Mesothelial cell of epicardium (in vitro differentiated cells): ENCODE measurements at places on chromosomes 4 and X.

GRCh38 chr4:141246243-141246642, 25.5 kb downstream of the ZNF330 start:
- DNase-seq: no peak

- no peak for DNase-seq
Observed at GRCh38 chr4:176193938-176194337, 1.4 kb downstream of the SPATA4 start.

- no peak for DNase-seq
Observed at GRCh38 chr4:15936495-15936894, 2.0 kb downstream of the FGFBP1 start.

DNA sequence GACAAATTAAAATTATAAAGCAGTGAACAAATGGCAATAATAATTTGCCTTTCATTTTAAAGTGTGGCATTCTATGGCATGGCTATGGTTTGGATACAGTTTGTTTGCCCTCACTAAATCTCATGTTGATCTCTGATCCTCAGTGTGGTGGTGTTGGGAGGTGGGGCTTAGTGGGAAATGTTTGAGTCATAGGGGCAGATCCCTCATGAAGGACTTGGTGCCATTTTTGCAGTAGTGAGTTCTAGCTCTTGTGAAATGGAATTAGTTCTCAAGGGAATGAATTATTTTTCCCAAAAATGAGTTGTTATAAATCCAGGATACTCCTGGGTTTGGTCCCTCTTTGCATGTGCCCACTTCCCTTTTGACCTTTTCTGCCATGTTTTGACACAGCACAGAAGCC, 181.4 kb downstream of the AMELX start:
- no peak for DNase-seq

DNA sequence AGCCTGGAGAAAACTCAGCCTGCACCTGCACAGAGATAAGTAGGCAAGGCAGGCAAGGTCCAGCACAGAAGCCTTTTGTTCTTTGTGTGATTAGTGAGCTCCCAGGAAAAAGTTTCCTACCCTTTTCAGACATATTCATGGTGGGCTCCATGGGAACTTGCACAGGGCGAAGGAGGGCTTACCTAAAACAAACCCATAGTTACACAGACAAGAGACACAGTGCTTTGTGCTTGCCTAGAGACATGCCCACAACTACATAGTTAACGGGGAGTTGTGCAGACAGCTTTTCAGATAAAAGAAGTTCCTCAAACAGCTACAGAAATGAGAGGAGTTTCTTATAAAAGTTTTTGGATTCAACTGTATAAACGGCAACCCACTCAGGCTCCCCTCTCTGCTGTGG, 180.5 kb downstream of the GLUD2 start:
- DNase-seq: no peak

DNA sequence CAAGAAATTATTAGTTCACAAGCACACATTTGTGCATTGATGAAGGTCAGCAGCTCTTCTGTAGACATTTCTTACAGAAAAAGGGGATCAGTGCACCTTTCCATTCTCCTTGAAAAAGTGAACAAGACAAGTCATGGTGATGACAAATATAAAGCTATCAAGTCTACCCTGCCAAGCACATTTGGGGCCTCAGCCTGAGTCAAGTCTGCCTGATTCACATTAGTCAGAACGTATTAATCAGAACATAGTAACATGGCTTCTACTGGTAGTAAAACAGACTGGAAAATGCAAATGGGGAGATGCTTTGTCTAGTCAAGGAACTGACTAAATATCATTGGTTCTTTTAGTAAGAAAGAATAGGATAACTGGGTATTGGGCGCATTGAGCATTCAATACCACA, 2305.1 kb downstream of the PCDH7 start:
- DNase-seq: no peak

DNA sequence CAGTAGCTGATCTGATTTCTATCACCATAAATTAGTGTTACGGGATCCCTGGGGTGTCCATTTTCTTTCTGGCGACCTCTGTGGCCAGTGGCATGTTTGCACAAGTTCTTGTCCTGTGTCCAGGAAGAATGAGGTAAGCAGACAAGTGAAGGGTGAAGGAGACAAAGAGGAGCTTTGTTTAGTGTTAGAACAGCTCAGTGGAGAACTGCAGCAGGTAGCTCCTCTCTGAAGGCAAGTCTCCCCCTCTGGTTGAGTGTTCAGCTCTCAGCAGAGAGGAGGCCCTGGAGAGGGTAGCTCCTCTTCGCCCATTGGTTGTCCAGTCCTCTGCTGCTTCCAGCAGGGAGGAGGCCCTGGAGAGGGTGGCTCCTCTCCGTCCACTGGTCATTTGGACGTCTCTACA, 47.2 kb downstream of the DMP1 start:
- DNase-seq: no peak

DNA sequence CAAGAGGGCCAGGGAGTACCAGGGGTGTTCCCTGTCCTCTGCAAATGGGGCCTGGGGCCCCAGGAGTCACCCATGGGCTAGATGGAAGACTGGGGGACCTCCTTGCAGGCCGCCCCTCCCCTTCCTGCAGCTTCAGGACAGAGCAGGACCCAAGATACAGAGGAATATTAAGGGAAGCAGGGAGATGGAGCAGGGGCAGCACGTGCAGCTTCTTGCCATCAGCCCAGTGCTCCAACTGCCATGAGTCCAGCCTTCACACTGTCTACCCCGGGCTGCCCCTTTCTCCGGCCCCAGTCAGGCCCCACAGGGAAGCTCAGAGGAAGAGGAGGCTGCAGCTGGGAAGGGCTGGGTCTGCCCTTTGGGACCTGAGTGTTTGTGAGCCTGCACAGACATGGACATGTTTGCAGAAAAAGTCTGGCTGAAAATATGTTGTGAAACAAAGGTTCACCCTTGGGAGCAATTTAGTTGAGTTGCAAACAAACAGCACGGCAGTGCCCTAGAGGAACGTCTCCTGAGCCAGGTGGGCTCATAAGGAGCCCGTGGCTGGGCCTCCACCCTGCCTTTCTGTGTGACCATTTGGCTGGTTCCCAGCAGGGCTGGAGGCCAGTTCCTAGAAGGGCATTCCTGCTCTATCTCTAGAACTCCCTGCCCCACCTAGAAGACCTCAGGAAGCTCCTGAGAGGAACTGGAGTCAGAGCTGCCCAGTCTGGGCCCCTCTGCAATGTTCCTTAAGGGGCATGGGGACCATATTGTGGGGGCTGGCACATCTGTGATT, 8.9 kb downstream of the FATE1 start:
- DNase-seq: no peak

GRCh38 chr4:38943343-38943742, 75.7 kb downstream of the FAM114A1 start:
- no peak for DNase-seq

DNA sequence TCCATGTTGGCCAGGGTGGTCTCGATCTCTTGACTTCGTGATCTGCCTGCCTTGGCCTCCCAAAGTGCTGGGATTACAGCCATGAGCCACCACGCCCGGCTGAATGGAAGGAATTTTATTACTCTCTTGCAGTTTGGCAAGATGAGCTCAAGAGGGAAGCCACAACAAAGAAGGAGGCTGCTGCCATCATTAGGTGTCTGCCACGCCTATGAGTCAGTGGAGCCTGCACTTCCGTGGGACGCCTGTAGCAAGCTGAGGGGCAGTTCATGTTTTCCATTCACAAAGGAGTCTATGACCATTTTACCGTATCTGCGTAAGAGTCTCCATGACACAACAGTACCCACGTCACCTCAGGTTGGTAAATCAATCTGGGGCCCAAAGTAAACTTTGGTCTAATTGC, 51.2 kb upstream of the CHRNA9 start:
- no peak for DNase-seq

- DNase-seq: no peak
Observed at GRCh38 chrX:83934220-83934619, 73.3 kb downstream of the CYLC1 start.

DNA sequence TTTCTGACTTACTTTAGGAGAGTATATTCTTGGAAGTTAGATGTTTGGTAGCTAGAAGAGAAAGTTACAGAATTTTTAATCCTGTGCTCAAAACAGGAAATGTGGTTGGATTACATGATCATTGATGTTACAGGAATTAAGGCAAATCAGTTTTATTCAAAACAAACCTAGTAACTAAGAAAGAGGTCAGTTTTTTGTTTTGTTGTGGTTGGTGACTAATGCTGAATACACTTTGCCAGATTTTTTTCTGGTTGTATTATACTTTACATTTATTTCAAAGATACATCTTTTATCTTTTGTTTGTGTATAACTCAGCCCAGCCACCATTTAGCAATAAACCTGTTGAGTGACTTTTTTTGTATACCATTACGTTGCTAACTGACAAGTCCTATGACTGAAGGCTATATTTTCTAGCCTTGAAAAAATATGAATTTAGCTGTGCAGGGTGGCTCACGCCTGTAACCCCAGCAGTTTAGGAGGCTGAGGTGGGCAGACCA, 116.7 kb downstream of the KLHL8 start:
- DNase-seq: no peak

DNA sequence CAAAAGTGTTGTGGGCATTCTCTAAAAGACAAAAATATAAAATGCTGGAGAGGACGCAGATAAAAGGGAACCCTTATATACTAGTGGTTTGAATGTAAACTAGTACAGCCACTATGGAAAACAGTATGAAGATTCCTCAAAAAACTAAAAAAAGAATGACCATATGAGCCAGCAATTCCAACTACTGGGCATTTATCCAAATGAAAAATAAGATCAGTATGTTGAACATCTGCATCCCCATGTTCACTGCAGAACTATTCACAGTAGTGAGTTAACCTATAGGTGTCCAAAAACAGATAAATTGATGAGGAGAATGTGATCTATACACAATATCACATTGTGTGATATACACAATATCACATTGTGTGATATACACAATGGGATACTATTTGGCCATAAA, 1615.3 kb downstream of the PCDH18 start:
- DNase-seq: no peak

DNA sequence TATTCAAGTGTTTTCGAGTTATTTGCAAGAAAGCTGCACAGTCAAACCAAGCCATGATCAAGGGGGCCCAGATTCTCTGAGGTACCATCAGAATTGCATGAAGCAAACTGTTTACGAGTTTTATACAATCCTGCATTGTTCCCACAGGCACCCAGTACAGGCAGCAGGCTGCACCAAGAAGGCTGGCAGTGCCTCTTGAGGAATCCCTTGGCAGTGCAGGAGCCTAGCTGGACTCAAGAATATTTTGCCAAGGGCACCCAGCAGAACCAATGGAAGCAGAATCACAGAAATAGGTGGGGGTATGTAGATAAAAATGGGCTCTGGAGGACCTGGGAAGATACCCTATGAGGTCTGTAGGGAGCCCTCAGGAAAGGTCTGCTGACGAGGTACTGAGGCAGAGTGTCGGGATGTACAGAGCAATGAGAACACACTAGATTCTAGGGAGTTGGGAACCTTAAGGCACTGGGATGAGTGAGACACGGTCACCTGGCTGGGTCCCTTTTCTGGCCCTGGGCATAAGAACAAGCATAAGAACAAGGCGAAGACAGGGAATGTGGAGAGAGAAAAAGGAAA, 2.5 kb upstream of the PLP1 start:
- DNase-seq: no peak

GRCh38 chrX:109472939-109473735, 8.7 kb downstream of the GUCY2F start:
- no peak for DNase-seq

GRCh38 chr4:34921391-34921790, 1322.9 kb downstream of the ARAP2 start:
- no peak for DNase-seq

- DNase-seq: no peak
Observed at GRCh38 chr4:79759793-79760192, 313.2 kb downstream of the ANTXR2 start.

- DNase-seq: no peak
Observed at GRCh38 chr4:10311939-10312338, 145.3 kb downstream of the ZNF518B start.

GRCh38 chr4:24001486-24002329, 111.9 kb upstream of the PPARGC1A start:
- no peak for DNase-seq

- no peak for DNase-seq
Observed at GRCh38 chr4:169305651-169306050, 34.9 kb upstream of the SH3RF1 start.

- DNase-seq: no peak
Observed at GRCh38 chr4:87423317-87424098, 1.1 kb downstream of the NUDT9 start.

DNA sequence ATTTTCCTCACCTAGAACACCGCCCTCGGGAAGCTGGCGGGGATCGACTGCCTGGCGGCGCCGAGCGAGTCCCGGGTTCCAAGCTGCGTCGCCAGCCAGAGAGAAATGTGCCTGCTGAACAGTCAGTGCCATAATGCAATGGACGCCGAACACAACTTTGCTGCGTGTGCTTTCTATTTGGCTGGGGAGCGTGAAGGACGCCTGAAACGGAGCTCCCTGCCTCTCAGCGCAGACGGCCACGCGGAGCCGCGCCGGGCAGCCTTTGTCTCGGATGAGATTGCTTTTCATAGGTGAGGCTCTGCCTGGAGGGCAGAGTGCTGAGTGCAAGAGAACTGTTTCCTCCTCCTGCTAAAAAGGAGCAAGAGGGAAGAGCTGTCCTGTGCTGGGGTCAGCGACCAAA, 107.7 kb upstream of the BCOR start:
- no peak for DNase-seq

- no peak for DNase-seq
Observed at GRCh38 chr4:168735735-168736134, 238.9 kb downstream of the PALLD start.

GRCh38 chr4:148154769-148155168, 287.4 kb downstream of the NR3C2 start:
- no peak for DNase-seq

DNA sequence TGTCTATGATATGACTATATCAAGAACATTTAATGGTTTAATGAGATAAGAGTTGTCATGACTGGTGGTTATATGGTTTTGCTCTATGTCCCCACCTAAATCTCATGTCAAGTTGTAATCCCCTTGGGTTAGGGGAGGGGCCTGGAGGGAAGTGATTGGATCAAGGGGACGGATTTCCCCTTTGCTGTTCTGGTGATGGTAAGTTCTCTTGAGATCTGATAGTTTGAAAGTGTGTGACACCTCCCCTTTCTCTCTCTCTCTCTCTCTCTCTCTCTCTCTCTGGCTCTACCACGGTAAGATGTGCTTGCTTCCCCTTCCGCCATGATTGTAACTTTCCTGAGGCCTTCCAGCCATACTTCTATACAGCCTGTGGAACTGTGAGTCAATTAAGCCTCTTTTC, 803.4 kb downstream of the TRIML1 start:
- no peak for DNase-seq

GRCh38 chr4:42420140-42420539, 22.9 kb downstream of the SHISA3 start:
- no peak for DNase-seq

GRCh38 chrX:11363069-11363594, 69.9 kb downstream of the AMELX start:
- no peak for DNase-seq

- no peak for DNase-seq
Observed at GRCh38 chrX:99397879-99398278, 1012.2 kb downstream of the PCDH19 start.
